ENCODE measurements at places on chromosomes 12 and 14. TPM values are rescaled to one million over a fixed set of nuclear protein-coding genes. Genes with fewer than 3 reads are reported as not detected.

- DNase-seq = no peak
Observed at GRCh38 chr14:81206115-81206514, 14.6 kb downstream of the GTF2A1 start.

- DNase-seq = no peak
Observed at GRCh38 chr14:55892906-55893305, 225.3 kb upstream of the PELI2 start.

DNA sequence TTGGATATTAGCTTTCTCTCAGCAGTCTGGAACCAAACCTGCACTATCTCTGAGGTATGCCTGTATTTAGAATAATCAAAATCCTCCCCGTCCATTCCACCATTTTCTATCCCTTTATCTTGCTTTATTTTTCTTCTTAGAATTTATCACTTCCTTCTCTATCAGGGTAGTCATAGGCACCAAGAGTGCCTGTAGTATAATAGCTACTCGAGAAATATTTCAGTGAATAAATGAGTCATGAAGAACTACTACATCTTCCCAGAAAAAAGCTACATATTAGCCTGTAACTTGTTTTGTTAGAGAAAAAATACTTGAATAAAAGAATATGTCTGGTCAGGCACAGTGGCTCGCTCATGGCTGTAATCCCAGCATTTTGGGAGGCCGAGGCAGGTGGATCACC lies 4.3 kb downstream of the SLC2A14 start:
- no peak for DNase-seq

SPX gene
- 52.2 TPM for total RNA-seq

AKAP5 gene
- total RNA-seq = 5.1 TPM

GRCh38 chr14:22748206-22748605 lies 18.3 kb upstream of the OXA1L start:
- no peak for DNase-seq

- DNase-seq = peak; percentile 21
Observed at GRCh38 chr12:62933602-62934238, 1.2 kb downstream of the PPM1H start.

DNA sequence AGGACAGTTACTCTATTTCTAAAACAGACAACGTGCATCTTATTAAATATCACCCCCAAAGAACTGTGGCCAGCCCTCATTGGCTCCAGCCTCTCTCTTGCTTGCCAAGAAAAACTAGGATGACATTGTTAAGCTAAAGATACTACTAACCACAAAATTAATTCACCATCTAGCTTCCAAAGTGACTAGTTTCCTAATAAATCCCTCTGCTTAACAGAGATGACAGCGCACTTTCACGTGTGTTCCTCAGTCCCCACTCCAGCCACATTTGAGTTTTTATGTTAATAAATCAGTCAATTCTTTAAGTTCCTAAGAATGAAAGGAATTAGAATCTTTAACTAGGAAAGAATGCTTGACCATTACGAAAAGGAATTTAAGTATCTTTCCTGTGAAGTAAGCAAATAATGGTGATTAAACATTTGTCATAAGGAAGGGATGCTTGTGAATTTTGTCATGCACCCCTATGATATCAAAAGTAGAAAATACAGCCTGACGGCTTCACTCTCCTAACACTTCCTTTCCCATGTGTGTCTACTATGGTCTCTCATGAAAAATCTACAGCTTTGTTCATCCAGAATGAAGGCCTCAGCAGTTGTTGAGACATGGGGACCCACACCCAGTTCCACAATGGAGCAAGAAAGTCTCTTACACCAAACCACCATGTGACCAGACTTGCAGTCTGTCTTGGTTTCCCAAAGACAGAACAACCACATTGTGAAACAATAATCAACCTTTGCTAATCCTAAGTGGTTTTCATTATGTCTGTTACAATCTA lies 8.1 kb downstream of the CORO1C start:
- no peak for DNase-seq

TEAD4 gene
- 40.9 TPM for total RNA-seq

DTX1 gene
- total RNA-seq = 4.9 TPM

- DNase-seq = peak; percentile 44
Observed at GRCh38 chr14:23153851-23154796, 29.3 kb downstream of the SLC7A8 start.

TAS2R42 gene
- not detected for total RNA-seq

DDX55 gene
- total RNA-seq = 20.3 TPM

DNA sequence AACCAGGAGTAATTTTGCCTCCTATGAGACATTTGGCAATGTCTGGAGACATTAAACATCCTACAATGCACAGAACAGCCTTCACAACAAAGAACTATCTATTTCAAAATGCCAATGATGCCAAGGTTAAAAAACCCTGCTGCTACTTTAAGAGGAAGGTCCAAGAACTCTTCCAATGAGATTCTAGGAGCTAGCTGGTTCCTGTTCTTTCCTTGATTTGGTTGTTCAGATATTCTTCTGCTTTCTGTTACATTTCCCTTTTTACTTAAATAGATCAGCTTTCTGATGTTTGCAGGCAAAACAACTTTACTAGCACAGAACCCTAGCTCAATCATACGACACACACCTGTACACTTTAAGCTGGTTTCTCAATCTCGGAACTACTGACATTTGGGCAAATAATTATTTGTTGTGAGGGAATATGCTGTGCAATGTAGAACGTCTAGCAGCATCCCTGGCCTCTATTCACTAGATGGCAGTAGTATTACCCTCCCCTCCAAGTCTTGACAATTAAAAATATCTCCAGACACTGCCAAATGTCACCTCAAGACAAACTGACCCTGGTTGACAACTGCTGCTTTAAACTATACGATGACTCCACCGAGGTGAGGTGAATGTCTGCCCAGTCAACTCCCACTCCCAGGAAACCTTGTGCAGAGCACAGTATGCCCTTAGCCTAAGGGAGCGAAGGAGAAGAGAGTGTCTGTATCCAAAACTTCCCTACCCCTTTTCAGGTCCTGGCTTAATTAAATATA lies 4.4 kb downstream of the BLTP3B start:
- no peak for DNase-seq

- peak; percentile 59 for DNase-seq
Observed at GRCh38 chr12:69991690-69992288, 166.8 kb downstream of the MYRFL start.

DNA sequence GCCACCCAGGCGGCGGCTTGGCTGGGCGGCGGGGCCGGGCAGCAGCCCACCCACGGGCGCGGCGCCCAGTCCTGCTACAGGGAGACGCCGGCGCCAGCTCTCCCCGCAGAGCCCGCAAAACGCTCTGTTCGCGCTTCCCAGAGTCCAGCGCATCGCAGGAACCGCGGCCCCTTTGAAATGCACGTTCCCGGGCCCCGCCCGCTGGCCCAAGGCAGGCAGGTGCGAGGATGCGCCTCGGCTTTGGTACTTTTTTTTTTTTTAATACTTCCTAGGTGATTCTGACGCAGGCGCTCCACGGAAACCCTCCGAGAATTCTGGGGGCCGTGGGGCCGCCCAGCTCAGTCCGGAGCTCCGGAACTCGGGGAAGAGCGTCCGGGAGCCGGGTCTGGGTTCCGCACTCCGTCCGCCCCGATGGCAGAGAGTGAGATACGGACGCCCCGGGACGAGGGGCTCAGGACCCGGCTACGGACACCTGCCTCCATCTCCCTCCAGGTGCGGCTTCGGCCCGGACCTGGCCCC lies 483 bp downstream of the POC1B start:
- DNase-seq = peak; percentile 46

DNA sequence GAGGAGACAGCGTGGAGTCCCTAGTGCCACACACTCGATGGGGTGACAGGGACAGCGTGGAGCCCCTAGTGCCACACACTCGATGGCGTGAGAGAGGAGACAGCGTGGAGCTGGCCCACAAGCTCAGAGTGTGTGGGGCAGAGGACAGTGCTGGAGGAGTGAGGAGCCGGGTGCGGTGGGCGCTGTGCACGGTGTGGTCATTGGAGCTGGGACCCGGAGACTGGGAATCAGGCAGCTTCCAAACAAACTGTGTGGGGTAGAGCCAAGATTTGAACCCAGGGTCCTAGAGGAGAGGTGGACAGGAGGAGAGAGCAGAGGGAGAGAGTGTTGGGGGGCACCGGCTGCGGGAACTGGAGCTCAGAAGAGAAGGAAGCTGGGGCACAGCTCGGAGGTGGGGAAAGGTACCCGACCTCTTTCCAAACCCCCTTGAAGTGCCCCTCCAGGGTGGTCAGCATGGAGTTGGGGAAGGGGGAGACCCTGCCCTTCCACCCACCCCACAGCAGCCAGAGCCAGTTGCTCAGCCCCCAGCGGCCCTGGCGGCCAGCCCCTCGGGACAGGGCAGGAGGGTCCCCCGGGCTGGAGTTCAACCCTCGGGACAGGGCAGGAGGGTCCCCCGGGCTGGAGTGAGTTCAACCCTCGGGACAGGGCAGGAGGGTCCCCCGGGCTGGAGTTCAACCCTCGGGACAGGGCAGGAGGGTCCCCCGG lies 91.0 kb downstream of the NOC4L start:
- no peak for DNase-seq

FAM181A gene
- total RNA-seq = not detected

- no peak for DNase-seq
Observed at GRCh38 chr12:57983146-57983857, 41.9 kb downstream of the ATP23 start.

VDR gene
- 14.8 TPM for total RNA-seq

DNA sequence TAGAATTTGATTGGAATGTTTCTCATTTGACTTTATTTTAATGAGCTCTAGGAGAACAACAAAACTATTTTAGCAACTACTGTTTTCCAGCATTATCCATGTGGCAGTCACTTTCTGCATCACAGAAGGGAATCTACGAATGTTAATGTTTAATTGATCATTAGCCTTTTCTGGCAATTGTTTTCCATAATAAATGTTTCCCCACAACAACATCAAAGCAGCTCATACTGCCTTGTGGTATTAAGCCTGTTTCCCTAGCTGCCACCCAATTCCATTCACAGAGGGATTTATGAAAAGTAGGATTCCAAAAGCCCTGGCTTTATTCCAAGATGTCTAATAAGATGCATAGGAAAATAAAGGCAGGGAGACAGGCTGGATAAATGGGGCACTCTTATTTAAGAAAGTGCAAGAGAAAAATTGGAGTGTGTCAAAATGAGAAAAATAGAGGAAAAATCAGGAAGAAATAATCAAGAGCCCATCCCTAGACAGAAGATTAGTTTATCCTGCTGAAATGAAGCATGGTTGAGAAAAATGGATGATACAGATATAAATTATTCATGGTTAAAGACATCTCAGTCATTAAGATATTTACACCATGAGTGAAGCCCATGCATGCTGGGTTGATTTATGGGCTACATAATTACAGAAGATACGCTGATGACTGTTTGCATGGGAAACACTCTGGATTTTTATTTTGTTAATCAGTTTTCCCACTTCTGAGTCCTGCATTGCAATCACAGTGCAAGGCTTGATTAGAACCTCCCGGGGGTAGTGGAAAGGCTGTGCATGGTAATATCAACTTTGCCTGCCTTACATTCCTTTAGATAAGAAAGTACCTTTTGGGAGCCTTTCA lies 180.3 kb downstream of the HELB start:
- DNase-seq = no peak

DNA sequence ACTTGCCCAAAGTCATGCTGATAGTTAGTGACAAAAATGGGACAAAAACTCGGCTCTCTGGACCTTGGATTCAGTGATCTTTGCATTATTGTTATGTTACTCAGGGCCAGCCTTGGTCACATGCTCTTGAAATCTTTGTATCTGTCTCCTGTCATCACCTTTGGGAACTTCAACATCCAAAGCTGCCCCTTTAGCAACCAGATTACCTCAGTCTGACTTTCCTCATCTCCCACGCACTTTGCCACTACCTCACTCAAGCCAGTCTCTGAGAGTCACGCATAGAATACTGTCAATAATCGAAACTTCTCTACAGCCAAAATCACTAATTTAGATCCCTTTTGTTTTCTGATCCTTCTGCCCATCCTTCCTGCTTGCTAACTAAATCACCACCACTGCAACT lies 90.8 kb upstream of the DAAM1 start:
- DNase-seq = no peak

TCHP gene
- total RNA-seq = 16.2 TPM

LALBA gene
- not detected for total RNA-seq

DNA sequence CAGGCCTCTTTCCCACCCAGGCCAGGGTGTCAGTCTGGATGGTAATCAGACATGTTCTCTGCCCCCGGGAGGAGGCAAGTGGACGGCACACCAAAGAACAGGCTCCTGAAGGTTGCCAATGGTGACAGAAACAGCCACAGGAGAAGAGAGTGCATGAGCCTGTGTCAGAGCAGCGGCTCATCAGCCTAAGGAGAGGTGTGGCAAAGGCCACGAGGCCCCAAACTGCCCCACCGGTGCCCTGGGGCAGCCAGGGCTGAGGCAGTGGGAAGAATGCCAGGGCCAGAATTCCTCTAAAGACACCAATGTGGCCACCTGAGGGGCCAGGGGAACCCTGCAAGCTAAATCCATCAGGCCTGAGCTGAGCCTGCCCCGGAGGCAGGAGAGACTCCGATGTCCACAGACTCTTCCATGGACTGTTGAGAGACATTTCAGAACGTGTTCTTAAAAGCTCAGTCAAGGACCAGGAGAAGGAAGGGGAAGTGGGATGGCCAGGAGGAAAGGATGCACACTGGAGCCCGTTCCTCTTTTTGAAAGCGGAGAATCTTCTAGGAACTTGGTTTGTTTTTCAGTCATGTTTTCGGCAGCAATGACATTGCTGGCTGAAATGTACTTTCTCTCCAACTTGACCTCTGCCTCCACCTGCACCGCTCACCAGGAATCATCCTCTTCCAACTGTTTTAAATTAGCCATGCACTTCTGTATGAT lies 176.3 kb upstream of the FKBP4 start:
- DNase-seq = no peak

GRCh38 chr14:50955373-50956043 lies 11.2 kb upstream of the PYGL start:
- peak; percentile 85 for DNase-seq

DNA sequence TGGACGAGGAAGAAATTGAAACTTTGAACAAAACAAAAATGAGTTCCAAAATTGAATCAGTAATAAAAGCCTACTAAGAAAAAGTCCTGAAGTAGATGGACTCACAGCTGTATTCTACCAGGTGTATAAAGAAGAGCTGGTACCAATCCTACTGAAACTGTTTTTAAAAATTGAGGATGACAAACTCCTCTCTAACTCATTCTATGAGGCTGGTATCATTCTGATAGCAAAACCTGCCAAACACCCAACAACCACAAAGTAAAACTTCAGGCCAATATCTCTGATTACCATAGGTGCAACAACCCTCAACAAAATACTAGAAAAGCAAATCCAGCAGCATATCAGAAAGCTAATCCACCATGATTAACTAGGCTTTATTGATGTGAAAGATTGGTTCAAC lies 33.9 kb upstream of the LDHB start:
- no peak for DNase-seq

DNA sequence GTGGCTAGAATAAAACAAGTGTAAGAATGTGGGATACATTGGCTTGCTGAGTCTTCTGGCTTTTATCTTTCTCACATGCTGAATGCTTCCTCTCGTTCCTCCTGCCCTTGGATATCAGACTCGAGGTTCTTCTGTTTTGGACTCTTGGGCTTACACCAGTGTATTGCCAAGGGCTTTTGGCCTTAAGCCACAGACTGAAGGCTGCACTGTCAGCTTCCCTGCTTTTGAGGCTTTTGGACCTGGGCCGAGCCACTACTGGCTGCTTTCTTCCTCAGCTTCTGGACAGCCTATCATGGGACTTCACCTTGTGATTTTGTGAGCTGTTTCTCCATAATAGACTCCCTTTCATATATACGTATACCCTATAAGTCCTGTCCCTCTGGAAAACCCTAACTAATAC lies 300.9 kb upstream of the STXBP6 start:
- no peak for DNase-seq

All from kidney (tissue), 22 donors.